Activated CD4-positive, alpha-beta T cell treated with anti-CD3 and anti-CD28 coated beads, Interleukin-2, Interleukin-4, amounts not matched to agents 100 ng/mL and 50 ng/mL, durations not matched to agents 16 hours and 8 hours (primary cell): ENCODE measurements at places on chromosomes 6 and 20.

GRCh38 chr20:53658973-53659372, 65.3 kb upstream of the ZNF217 start:
- DNase-seq: no peak

GRCh38 chr6:117607511-117607910, 5.2 kb upstream of the GOPC start:
- DNase-seq: no peak

DNA sequence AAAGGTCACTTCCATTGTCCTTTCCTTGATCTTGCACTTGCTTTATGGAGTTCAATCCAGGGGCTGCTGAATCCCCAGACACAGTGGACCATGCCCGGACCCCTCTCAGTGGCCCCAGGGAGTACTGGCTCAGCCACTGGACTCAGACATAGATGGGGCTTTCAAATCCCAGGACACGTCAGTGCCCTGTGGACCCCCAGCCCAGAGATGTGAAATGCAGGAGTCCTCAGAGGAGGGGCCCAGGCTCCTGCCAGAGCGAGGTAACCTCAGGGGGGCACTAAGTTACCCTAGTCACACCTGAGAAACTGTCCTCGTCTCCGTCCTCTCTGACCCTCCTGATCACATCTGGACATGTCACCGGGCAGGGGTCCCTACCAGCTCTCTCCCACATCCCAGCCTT, 18.7 kb upstream of the APMAP start:
- no peak for DNase-seq

DNA sequence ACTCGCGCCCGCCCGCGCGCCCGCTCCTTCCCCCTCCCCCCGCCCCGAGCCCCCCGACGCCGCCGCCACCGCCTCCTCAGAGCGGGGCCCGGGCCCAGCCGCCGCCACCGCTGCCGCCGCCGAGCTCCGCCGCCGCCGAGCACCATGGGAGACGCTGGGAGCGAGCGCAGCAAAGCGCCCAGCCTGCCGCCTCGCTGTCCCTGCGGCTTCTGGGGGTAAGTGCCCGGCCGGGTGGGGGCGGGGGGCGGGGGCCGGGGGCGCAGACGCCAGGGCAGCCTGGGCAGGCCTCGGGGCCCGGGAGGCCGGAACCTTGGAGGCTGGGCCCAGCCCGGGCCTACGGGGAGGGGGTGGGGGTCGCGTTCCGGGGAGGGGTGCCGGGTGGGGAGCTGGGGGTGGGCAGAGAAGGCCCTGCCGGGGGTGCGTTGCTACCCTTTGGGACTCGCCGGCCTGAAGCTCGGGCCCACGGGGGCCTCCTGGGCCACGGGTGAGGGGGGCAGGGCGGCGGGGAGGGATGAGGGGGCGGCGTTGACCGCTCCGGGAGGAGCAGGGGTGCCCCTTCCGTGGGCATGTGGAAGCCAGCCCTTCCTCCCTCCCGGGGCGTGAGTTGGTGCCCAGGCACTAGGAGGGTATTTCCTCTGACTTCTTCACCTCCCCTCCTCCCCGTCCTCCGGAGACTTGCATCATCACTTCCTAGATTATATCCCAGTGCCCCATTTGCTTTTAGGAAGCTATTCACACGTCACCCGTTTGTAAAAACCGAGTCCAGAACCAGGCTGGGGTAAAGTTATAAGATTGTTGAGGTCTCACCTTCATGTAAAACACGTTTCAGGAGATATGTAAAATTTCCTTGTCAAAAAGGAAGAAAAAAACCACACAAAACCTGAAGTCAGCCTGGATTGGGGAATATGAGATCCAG, 533 bp downstream of the ZFAND3 start:
- DNase-seq: peak; percentile 36

- DNase-seq: no peak
These were observed 14.8 kb upstream of the CEP162 start for GRCh38 chr6:84242265-84242664.

DNA sequence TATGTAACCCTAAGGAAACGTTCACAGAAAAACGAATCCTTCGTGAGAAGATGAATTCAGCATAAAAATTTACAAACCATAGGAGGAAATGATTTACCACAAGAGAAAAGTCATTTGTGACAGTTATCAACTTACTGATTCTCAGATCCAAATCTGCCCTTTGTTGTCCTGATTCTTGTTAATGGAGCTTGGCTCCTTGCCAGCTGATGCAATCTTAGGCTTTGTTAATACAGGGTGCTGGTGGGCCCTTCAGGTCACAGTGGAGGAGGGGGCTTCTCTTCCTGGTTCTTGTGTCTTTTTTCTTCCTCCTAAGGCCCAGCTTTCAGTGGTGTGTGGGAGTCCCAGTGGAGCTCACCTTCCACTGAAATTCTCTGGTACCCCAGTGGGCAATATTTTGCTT, 108.4 kb upstream of the MAP3K7 start:
- no peak for DNase-seq

GRCh38 chr6:141077355-141078333, 1055.1 kb upstream of the GJE1 start:
- DNase-seq: peak; percentile 6

DNA sequence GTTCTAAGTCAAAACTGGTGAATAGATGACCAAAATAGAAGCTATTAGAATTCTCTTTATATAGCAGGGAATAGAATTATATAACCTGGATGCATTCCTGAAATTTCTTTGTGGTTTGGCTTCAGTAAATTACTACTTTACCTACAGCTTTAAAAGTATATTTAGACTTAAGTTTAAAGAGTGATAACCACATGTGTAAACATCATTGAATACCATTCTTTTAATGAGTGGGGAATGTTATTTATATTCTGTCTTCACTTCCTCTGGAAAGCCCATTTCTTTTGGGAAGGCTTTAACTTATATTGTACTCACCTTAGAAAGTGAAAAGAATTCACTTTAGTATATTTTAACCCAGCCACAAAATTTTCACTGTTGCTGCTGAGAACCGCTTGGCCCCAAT, 39.1 kb downstream of the PLEKHG1 start:
- no peak for DNase-seq

DNA sequence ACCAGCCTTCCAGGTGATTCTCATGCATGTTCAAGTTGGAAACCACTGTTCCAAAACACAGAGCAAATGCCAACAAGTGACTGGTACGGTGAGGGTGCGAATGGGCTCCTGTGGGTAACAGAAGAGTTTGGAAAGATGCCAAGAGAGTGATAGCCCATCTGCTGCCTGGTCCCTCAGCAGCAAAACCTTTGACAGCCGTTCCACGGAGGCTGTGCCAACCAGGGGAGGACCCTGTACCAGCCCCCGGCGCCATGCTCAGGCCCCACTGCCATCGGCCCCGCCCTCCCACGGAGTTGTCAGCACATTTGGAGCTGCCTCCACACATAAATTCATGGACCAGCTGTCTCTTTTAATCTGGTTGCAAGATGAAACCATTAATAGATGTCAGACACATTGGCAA, 4.4 kb upstream of the PTPRT start:
- DNase-seq: no peak

DNA sequence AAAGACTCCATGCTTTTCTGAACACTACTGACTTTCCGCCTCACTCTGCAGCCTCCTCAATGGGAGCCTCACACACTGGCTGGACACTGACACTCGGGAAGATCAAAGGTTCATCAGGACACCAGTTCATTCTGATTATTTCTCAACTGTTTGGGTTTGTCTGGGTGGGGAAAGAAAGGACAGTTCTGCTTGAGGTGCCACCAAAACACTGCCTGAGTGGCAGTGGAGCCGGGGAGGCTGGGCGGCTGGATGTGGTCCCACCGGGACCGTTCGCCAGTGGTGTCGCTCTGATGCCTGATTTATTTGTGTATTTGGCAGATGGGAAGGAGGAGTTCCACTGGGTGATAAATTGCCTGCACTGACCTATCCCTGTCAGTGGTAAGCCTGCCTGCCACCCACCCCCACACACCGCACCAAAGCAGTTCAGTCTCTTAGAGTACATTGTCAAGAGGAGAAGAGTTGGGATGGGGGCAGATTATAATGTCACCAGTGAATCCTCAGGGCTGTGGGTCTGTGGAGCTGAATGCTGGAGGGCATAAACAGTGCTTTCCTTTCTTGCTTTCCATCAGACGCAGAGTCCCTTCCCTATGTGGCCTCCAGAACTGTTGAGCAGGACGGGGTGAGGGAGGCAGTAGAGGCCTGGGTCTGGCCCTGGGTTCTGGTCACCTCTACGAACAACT, 49.8 kb downstream of the EDN1 start:
- DNase-seq: no peak

DNA sequence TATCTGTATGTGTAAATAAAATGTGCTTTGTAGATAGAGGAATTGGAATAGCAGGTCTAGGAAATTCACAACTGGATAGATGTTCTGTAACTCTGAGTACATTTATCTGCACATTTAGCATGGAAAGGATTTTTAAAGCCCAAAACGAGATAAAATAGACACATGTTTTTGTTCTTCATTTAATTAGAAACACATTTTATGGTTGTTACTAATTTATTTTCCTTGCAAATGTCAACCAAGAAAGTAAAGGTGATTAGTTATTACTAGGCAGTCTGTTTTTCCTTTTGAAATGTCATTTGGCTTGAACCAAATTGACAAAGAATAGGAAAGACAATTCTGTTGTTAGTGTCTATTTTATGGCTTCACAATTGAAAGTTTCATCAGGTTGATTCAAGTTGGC, 769 bp downstream of the PRL start:
- DNase-seq: no peak

- no peak for DNase-seq
These were observed 109.5 kb downstream of the MYLK4 start for GRCh38 chr6:2641044-2641725.

DNA sequence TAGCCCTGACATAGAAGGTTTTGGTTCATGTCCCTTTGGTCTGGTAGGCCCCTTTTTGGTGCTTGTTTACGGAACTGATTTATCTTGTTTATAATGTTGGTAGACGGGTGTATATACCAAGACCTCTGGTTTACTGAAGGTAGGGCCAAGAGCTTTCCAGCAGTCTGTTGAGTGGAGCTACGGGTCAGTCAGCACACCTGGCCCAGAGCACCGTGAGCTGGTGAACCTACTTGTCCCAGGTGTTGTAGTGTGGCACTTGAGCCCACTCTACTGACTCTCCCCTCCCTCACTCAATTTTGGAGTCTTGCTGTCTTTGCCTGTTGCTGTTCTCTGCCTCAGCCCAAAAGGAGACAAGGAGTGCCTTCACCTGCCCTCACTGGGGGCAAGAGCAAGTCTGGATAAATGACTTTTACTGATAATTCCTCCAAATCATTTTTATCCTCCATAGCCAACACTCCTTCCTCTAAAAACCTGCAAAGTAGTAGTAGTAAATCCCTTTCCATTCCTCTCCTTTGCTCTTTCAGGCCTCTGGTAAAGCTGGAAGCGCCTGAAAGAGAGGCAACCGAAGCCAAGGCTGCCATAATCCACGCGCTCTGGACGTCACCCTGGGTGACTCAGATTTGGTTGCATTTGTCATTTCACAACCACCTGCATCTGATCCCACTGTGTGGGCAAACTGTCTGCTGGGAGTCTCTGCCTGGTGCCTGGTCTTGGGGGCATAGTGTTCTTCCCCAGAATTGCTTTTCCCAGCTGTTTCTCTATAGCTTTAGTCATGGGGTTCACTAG, 22.2 kb downstream of the RREB1 start:
- peak; percentile 68 for DNase-seq

DNA sequence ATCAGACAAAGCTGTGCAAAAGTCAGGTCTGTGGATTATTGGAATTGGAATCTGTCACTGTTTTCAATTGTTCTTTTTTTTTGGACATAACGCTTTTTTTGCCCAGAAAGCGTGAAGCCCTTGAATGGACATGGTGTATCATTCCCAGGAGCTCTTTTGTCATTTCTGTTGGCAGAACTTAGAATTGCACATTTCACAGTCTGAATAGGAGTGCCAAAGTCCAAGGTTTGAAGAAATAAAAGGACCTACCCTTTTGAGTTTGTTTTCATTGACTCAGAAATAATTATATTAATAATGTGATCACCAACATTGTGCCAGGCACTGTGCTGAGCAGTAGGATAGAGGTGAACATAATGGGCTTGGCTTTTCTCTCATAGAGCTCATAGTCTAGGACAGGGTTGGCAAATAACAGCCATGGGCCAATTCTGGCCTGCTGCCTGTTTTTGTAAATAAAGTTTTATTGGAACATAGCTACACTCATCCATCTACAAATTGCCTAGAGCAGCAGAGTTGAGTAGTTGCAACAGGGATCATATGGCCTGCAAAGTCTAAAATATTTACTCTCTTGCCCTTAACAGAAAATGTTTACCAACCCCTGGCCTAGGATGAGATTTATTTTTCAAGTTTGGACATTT, 62.6 kb upstream of the ATXN1 start:
- no peak for DNase-seq

DNA sequence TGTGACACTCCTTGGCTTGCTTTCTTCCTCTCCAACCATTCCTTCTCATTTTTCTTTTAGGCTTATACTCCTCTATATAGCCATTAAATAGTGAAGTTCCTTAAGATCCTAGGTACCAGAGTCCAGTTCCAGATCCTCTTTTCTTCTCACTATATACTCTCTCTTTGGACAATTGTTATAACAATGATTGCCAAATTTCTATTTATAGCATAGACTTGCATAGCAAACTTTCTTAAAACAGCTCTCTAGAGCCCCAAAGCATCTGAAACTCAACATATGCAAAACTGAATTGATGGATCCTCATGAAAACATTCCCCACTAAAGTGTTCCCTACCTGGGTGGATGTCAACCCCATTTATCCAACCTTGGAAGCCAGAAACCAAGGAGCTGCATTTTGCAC, 13.4 kb downstream of the PHIP start:
- DNase-seq: no peak

GRCh38 chr6:41594326-41594725, 43.9 kb upstream of the MDFI start:
- no peak for DNase-seq

DNA sequence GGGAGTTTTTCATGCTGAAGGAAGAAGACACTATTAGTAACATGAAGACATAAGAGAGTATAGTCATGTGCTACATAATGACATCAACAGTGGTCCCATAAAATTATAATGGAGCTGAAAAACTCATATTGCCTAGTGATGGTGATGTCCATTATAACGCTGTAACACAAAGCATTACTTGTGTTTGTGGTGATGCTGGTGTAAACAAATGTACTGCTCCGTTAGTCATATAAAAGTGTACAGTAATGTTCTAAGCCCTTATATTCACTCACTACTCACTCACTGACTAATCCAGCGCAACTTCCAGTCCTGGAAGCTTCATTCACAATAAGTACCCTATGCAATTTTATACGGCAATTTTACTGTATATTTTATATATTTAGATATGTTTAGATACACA, 26.8 kb upstream of the ASF1A start:
- no peak for DNase-seq

GRCh38 chr6:74752303-74752702, 453.6 kb downstream of the COL12A1 start:
- no peak for DNase-seq
